ENCODE measurements at places on chromosomes 12 and 14.
A peak's percentile ranks its signal among the peaks of the same experiment; 100 is the strongest.

DNA sequence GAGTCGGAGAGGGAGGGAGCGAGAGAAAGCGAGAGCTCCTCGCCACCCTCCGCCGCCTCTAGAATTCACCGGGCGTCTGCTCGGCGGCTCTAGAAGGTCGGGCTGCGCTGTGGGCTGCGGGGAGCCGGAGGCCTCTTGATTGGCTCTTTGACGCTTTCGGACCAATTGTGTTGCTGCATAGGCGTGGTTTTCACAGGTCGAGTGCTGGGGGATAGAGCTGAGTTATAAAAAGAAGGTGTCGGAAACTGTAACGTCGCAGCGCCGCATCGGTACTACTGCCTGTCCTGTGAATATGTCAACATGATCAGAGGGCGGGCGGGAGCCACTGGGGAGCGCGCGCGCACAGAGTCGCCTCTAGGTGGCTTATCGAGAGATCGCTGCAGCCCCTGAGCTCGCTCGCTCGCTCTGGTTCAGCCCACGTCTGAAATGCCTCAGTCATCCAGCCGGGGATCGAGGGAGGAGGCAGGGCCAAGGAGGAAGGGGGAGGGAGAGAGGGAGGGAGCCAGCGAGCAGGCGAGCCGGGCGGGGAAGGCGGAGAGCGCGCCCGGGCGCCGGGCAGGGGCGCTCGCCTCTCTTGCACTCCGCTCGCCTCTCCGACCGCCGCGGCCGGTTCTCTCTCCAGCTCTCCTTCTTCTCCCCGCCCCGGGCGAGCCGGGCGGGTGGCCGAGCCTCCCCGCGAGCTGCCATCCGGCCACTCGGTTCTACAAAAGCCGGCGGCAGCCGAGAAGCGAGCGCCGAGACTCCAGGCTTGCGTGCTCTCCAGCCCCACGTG, at the start of gene TBX3:
Gene TBX3 (minus strand): TSS at position 78 of the 772 bp plus-strand sequence. CDS start 975 bp downstream, outside the sequence.
- peak; percentile 69 for DNase-seq

DNA sequence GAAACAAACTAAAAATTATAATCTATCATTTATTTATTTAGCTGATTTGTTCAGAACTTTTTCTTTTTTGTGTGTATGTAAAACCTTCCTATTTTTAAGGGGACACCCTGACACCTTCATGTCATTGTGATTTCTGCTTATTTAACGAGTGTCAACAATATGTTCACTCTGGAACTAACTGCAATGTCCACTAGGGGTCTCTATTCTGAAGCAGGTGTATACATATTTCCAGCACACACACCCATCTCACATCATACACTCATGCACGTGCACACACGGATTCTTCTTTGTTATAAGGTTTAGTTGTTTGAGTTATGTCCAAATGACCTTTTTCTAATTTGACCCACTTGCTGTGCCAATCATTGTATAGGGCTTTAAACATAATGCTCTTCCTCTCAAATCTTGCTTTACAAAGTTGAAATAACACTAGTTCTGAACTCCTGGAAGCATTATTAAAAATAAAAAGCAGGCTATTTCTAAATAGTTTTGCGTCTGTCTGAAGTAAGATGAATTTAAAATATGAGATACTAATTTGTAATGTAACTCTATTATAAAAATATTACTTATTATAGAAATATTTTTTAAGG, 15.5 kb downstream of the E2F7 start:
- no peak for DNase-seq

GRCh38 chr12:121190523-121191031, 19.4 kb upstream of the P2RX4 start:
- DNase-seq, result no peak

GRCh38 chr14:80754696-80755095, 186.8 kb downstream of the CEP128 start:
- no peak for DNase-seq

- DNase-seq, result no peak
Measured at GRCh38 chr12:99053616-99054362, 408.7 kb downstream of the APAF1 start.

DNA sequence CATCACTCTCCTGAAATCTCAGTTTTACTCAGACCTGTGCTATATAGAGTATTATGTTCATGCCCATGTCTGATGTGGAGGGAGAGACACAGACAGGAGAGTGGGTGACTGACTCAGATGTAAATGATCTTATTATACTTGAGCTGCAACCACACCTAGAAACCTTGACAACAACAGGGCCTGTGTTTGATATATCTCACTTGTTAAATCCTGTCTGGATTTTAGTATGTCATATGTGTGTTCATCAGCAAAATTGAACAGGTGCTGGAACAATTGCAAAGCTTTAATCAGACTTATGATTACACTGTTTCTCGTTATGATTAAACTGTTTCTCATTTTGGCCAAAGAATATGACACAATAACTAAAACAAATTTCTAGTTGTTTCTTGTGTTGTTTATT, 37.7 kb downstream of the DIP2B start:
- DNase-seq, result no peak

- DNase-seq, result no peak
Measured at GRCh38 chr14:64680013-64680713, 24.1 kb upstream of the PLEKHG3 start.

DNA sequence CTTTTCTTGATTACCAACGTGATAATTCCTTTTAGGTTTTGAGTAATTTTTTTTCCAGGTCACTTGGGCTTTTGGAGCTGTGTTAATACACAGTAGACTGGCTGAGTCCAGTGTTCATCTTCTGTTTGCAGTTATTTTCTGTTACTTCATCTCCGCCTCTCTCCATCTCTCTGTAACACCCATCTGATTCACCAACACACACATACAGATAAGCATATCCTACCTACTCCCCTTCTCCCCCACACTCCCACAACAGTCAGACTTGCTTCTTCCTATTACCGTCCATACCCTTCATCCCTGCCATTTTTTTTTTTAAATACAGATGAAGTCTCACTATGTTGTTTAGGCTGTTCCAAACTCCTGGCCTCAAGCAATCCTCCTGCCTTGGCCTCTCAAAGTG, 72.7 kb upstream of the MANSC4 start:
- DNase-seq, result no peak

DNA sequence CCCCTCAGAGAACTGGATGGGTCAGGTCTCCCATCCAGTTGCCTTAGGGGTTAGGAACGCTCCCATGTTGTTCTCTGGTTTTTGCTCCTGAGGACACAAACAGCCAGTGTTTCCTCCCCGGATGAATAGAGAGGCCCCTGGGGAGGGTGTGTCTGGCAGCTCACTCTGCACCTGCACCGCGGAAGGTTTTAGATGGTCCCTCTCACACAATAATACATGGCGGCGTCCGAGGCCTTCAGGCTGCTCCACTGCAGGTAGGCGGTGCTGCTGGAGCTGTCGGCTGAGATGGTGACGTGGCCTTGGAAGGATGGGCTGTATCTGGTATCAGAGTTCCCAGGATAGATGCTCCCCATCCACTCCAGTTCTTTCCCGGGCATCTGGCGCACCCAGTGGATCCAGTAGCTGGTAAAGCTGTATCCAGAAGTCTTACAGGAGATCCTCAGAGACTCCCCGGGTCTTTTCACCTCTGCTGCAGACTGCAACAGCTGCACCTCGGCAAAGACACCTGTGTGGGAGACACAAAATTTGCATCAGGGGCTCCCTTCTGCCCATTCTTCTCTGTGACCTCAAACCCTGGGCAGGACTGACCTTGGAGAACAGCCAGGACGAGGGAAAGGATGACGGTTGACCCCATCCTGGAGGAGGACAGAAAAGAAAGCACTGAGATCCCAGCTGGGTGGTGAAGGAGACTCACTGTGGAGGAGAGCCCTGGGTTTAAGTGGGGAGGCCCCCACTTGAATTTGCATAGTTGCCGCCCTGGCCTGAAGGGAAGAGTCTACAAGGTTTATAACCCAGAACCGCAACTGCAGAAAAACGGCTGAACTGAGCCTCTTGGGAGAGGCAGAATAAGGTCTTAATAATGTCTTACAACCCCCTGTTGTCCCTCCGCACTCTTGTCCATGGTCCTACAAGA, 1324.8 kb downstream of the TMEM121 start:
- DNase-seq, result no peak

- DNase-seq, result no peak
Measured at GRCh38 chr14:72736786-72737559, 156.9 kb downstream of the DPF3 start.

Data from activated naive CD8-positive, alpha-beta T cell treated with anti-CD3 and anti-CD28 coated beads for 36 hours (primary cell).